ENCODE measurements at places on chromosomes 5 and 9.

GRCh38 chr5:144196612-144197011, 25.9 kb downstream of the KCTD16 start:
- DNase-seq, result no peak

DNA sequence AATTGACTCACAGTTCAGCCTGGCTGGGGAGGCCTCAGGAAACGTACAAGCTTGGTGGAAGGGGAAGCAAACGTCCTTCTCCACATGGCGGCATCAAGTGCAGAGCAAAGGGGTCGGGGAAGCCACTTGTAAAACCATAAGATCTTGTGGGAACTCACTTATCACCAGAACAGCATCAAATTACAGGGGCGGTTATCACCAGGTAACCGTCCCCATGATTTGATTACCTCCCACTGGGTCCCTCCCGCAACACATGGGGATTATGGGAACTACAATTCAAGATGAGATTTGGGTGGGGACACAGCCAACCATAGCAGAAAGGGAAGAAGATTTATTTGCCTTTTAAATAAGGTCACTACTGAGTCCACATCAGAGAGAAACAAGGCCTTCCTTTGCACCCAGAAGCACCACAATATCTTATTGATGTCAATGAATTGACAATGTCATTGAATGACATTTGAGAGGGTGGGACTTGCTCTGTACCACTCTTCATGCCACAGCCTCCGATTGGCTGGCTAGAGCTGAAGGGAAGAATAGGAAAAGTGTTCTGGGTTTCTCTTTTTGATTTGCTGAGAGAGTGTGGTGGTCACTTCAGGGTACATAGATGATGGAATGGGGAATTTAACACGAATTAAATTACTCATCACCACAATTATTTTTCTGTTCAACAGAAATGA, 11.0 kb downstream of the SKP2 start:
- no peak for DNase-seq

- no peak for DNase-seq
Observed at GRCh38 chr5:174172566-174172965, 127.1 kb downstream of the NSG2 start.

- no peak for DNase-seq
Observed at GRCh38 chr9:18068900-18069299, 405.1 kb upstream of the ADAMTSL1 start.

- no peak for DNase-seq
Observed at GRCh38 chr9:134433101-134433500, 106.8 kb downstream of the RXRA start.
